Naive thymus-derived CD8-positive, alpha-beta T cell (primary cell): ENCODE measurements at places on chromosomes 2 and 18.

GRCh38 chr2:46814160-46814961, 101.2 kb downstream of the MCFD2 start:
- no peak for DNase-seq

DNA sequence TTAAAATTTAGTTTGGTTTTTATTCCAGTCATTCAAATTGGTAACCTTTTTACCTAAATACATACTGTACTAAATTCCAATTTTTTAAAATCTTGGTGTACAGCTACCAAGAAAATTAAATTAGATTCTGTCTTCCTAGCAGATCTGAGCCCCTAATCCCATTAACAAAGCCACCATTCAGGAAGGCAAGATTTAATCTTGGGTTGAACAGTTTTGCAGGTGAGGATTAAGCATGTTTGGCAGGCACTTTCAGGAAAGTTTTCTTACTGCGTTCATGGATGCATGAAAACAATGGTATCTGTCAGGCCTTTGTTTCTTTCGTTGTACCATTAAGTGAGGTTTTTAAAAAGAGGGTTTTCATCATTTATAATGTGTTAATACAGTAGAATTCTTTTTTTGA, 32.8 kb downstream of the ITPRID2 start:
- no peak for DNase-seq

DNA sequence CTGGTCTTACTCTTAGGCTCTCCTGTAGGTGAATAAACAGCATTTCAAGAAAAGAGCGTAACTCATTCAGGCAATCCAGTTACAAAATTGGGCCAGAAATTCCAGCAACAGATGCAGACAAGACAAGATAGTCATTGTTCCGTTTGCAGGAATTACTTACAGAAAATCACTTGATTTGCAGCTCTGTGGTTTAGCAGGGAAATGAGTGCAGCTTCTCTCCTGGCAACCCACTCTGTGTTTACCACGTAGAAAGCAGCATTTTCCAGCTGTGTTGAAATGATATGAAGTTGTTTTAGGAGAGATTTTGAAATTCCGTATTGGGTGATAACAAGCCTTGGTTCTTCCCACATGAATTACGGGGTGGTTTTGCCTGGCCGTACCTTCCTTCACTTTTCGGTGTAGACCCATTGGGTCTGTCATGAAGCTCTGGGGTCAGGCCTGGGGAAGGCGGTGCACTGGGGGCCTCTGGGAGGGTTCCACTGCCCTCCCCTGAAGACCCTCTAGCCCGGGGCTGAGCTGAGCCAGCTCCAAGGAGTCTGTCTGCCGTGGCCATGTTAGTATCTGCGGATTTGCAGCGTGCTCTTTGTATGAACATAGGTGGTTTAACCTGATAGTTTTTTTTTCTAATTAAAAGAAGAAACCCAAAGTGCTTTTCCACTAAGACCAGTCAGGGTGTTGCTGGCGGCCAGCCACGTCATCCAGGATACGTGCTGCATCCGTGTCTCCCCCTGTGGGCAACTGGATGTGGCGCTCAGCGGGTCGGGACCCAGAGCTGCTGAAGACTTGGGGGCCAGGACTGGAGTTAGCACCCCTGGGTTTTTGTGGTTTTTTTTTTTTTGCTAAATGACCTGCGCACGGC, 58.9 kb upstream of the KCNG2 start:
- no peak for DNase-seq

GRCh38 chr2:189613077-189613636, 32.6 kb upstream of the SLC40A1 start:
- DNase-seq = no peak

GRCh38 chr2:62152000-62152399, 43.9 kb upstream of the B3GNT2 start:
- DNase-seq = no peak

DNA sequence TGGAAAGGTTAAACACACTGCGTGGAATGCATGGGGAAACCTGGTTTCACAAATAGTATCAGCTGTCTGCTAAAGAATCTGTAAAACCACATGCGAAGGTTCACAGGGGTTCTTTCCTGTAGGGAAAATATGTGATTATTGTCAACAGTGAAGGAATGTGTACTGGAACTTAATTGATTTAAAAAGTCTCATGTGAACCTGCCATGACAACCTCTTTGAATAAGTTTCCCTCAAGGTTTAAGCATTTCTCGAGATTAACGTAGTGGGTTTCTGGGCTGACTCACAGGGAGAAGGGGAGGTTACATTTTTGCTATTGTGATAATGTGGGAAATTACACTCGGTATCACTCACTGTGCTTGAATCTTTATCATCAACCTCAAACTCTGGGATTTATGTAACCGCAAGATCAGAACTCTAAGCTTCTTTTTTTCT, 28.2 kb upstream of the IL1R1 start:
- DNase-seq = no peak

GRCh38 chr18:38237796-38238195, 672.2 kb upstream of the CELF4 start:
- no peak for DNase-seq

- DNase-seq = no peak
Measured at GRCh38 chr2:2649109-2650072, 318.3 kb upstream of the MYT1L start.

GRCh38 chr2:235669983-235670962, 176.4 kb downstream of the AGAP1 start:
- no peak for DNase-seq

DNA sequence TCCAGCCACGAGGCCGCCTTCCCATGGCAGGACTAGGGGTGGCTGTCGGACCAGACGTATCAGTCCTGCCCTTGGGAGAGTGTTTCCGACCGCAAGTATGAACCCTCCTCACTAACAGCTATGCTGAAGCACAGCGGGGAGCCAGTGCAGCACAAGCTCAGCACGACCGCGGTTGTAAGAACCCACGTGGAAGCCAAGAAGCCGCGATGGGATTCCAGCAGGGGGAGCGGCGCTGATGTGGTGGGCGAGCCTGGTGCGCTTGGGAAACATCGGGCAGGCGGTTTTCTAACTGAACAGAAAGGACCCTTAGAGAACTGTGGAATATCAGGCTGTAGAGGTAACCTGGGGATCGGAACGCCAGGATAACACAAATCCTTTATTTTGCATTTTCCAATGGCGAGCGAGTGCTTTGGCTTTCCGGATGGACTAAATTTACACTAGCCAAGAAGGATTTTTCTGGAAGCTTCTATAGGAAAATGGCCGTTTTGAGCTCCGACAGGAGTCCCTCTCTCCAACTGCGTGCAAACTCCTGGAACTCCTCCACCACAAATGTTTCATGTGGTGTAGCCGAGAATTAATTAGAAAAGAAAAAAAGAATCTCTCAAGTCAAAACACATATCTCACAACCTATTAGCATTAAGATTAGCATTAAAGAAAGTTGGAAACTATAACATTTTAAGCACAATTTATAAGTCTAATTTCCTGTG, 132.0 kb upstream of the MYCN start:
- DNase-seq = no peak

DNA sequence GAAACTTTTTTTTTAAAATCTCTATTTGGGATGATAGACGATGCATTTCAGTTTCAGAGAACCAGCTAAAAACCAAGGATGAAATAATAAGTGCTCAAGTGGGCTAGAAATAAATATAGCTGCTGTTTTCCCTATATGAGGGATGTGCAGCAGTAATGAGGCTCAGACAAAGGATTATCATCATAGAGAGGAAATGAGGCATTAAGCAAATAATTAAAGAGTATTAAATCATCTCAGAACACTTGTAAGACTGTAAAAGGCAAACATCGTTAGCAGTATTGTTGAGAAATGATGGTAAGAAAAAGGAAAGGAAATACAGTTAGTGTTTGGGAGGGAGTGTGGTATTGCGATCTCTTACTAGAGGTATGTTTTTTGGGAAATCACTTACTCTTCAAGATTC, 233.5 kb downstream of the TGIF1 start:
- no peak for DNase-seq

DNA sequence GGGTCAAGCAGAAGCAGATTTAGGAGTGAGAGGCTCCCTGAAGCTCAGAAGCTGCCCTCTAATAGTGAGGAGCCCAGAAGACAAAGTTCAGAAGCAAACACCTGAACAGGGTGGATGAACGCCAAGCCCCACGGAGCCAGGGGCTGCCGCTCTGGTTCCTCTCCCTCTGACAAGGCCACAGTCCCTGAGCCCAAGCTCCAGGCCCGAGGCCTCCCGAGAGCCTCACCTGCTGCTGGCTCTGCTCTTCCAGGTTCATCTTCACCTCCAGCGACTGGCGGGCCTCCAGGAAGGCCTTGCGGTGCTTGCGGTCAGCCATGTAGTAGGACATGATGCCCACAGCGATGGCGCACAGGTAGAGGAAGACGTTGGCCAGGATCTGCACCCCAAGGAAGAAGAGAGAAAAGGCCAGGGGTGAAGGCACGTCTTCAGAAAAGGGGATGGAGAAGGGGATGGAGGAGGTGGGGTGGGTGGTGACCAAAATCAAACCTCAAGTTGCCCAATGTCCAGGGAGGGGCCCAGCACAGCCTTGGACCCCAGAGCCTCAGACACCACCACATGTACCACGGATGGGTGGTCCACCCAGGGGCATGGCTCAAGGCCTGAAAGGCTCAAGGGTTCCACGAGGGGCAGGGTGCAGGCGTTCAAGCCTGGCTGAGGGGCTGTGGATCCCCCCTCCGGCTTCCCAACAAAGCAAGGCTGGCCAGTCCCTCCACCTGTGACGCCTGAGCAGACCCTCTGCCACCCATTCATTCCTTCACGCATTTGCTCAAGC, 47.5 kb downstream of the ADCY3 start:
- no peak for DNase-seq

DNA sequence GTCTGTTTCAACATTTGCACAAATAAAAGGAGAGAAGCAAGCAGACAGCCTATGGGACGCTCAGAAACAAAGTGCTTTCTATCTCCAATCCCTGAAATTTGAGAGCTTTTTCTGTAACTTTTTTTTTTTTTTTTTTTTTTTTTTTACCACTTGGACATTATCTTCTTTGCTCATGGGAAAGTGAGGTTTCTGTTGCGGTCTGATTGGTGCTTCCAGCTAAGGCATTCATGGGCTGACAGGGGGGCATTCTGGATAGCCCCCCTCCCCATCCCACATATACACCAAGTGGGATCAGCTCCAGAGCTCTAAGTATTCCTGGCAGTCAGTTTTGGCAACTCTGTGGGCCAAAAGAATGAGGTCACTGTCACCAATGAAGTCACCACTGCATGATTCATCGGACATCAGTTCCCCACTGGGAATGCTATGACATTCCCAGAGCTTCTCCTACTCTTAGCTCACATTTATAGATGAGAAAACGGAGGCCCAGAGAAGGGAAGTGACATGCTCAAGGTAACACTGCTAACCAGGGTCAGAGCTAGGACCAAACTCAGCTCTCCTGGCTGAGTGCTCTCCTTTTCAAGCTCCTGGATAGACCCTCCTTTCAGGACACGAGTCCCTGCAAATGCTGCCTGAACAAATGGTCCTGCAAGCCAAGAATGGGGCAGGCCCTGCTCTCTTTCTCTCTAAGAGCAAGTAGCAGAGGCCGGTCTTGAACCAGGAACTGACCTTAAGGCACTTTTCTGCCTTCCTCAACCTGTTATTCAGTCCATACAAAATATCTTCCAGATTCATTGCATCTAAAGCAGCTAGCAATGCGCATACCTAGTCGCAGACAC, 61.3 kb downstream of the TMEM247 start:
- DNase-seq = no peak

- no peak for DNase-seq
Measured at GRCh38 chr2:155273323-155273722, 574.8 kb downstream of the KCNJ3 start.

GRCh38 chr2:143649226-143649740, 520.1 kb downstream of the ARHGAP15 start:
- DNase-seq = no peak

DNA sequence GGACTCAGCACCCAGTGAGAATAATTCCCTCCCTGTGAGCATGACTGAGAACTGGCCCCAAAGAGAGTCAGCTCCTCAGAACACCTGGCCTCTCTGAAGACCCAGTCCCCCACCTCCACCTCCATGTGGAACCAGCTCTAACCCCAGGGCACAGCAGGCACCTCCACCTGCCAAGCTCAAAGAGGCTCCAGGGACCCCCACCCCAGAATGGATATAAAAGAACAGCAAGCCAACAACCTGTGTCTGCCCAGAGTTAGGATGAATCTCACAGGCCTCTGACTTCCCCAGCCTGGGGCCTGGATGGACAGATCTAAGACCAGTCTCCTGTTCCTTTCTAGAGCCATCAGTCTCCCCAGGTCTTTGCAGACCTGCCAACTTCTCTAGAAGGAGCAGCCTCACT, 498.5 kb downstream of the EIPR1 start:
- no peak for DNase-seq

DNA sequence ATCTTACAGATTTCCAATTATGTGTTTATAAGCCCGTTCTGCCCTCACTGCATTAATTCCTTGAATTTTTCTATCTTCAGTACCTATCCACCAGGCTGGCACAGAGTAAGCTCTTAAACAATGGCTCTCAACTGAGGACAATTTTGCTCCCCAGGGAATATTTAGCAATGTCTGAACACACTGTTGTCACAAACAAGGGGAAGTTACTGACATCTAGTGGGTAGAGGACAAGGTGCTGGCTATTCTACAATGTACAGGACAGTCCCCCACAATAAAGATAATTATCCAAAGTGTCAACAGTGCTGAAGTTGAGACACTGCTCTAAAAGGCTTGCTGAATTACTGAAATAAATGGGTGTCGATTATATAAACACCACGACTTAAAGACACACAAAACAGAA, 5.0 kb downstream of the NDUFS1 start:
- no peak for DNase-seq

DNA sequence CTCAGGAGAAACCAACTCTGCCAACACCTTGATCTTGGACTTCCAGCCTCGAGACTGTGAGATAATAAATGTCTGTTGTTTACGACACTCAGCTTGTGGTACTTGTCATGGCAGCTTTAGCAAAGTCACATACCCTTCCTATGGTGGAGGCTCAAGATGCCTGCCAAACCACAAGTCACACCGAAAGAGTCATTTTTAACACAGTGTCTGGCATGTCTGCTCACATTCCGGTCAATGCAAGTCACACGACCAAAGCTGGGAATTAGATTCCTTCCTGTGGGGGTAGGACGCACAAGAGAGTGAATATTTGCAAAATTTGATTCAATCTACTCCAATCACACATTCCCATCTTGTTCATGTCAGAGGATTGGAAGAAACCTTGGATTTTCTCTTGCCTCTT, 24.6 kb downstream of the KCNE4 start:
- DNase-seq = no peak

DNA sequence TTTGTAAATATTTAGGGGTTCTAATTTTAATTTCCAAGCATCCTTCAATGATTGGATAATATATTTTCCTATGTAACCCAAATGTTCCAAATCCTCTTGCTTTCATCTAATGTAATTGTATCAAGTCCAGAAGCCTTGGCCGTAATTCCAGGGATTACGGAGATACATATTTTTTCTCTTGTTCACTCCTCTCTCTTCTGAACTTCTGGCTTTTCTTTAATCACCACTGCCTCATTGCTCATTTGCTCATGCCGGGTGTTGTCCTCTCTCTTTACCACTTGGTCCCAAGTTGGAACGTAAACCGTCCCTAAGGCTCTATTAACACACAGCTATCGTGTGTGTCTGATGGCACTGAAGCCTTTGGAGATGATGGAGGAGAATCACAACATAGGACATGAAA, 188.7 kb upstream of the COL3A1 start:
- DNase-seq = no peak

GRCh38 chr2:129717560-129718130, 261.8 kb upstream of the RAB6C start:
- DNase-seq = no peak
